GM23248 (cell line): ENCODE measurements at places on chromosomes 5 and 9. TPM values are rescaled to one million over a fixed set of nuclear protein-coding genes. Genes with fewer than 3 reads are reported as not detected.

- no peak overlapping the region for H3K4me3 ChIP-seq
- no peak overlapping the region for H3K27ac ChIP-seq
- H3K27me3 ChIP-seq, result peaks cover 14% of the 10 kb centered on the region
- DNase-seq, result peak; percentile 32
- no peaks in the 10 kb centered on the region for H3K36me3 ChIP-seq
These were observed 64.6 kb downstream of the NEURL1B start for GRCh38 chr5:172705576-172706084.

- H3K4me3 ChIP-seq, result peak overlapping the region; percentile 82
- no peak for DNase-seq
- H3K4me1 ChIP-seq, result peaks cover 37% of the 10 kb centered on the region
- H3K27me3 ChIP-seq, result no peaks in the 10 kb centered on the region
- H3K27ac ChIP-seq, result peak overlapping the region; percentile 93
- H3K36me3 ChIP-seq, result peaks cover 6% of the 10 kb centered on the region; the same call in 1 of the 2 replicates
These were observed 3.5 kb downstream of the DBN1 start for GRCh38 chr5:177469750-177470525.

- H3K36me3 ChIP-seq, result no peaks in the 10 kb centered on the region
- DNase-seq, result no peak
- no peak overlapping the region for H3K4me3 ChIP-seq
- H3K27me3 ChIP-seq, result peaks cover 47% of the 10 kb centered on the region
- no peaks in the 10 kb centered on the region for H3K4me1 ChIP-seq
These were observed 3.9 kb downstream of the UNC5A start for GRCh38 chr5:176814313-176814685.

- no peak overlapping the region for H3K4me3 ChIP-seq
- DNase-seq, result peak; percentile 33
- no peak overlapping the region for H3K27ac ChIP-seq
- no peaks in the 10 kb centered on the region for H3K36me3 ChIP-seq
- no peaks in the 10 kb centered on the region for H3K27me3 ChIP-seq
These were observed 4.9 kb downstream of the APBA1 start for GRCh38 chr9:69667306-69667705.

DNA sequence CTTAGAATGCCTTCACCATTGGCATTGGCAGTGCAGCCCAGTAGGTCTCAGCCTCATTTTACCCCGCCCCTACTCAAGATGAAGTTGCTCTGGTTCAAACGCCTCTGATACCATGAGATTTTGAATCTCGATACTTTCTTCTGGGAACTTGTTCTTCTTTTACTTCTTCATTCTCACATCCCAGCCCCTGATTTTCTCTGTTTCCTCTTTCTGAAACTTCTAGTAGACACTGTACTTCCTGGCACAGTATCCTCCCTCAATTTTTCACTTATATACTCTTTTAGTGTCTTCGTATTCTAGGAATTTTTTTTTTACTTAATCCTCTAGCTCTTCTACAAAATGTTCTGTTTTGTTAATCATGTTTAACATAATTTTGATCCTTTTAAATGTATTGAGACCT is 13.1 kb upstream of the ZNF79 start:
- H3K27ac ChIP-seq, result no peak overlapping the region
- no peaks in the 10 kb centered on the region for H3K4me1 ChIP-seq
- H3K27me3 ChIP-seq, result no peaks in the 10 kb centered on the region
- H3K36me3 ChIP-seq, result no peaks in the 10 kb centered on the region

DNA sequence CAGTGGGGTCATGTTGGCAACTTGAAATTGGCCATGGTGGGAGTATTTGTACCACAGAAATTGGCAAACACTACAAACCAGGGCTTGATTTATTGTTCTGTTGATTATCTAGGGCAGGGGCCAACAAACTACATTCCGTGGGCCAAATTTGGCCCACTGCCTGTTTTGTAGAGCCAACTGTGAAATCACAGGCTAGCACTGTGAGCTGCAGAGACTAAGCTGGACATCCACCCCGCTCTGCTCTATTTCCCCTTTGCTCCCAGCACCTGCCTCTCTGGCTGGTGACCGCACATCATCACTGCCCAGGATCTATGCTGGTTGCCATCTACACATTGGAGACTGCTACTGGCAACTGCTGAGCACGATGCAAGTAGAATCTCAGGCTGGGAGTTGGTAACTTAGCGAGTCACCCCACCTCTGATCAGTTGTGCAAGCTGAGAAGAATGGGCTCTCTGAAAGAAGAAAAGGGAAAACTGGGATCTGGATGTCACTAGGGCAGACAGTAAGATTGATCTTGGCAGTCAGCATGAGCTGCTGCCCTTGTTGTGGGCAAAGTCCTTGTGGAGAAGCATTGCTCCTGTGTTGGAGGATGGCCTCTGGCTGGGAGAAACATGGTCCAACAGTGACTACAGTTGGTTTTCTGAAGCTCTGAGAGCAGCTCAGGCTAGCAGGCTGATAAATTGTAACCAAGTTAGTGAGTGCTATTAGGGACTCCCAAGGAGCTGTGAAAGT is 144.7 kb upstream of the RAD23B start:
- H3K4me1 ChIP-seq, result no peaks in the 10 kb centered on the region
- H3K36me3 ChIP-seq, result no peaks in the 10 kb centered on the region
- H3K4me3 ChIP-seq, result no peak overlapping the region
- H3K27ac ChIP-seq, result no peak overlapping the region
- H3K27me3 ChIP-seq, result peaks cover 50% of the 10 kb centered on the region

- H3K4me1 ChIP-seq, result no peaks in the 10 kb centered on the region
- no peak overlapping the region for H3K27ac ChIP-seq
- peaks cover 20% of the 10 kb centered on the region for H3K27me3 ChIP-seq
- no peaks in the 10 kb centered on the region for H3K36me3 ChIP-seq
These were observed 163.4 kb downstream of the GHR start for GRCh38 chr5:42586625-42587024.

GRCh38 chr5:91219091-91219802 is 163.9 kb downstream of the ARRDC3 start:
- H3K36me3 ChIP-seq, result no peaks in the 10 kb centered on the region
- peaks cover 28% of the 10 kb centered on the region for H3K4me1 ChIP-seq
- H3K27me3 ChIP-seq, result no peaks in the 10 kb centered on the region
- peak overlapping the region; percentile 78 for H3K27ac ChIP-seq
- H3K4me3 ChIP-seq, result 0 out of 2 replicates have a peak overlapping the region, but pooled peaks have one; percentile 3

GRCh38 chr5:160252916-160253315 is 23.6 kb downstream of the FABP6 start:
- no peaks in the 10 kb centered on the region; the same call in 1 of the 2 replicates for H3K27me3 ChIP-seq
- H3K4me3 ChIP-seq, result no peak overlapping the region
- DNase-seq, result no peak
- no peaks in the 10 kb centered on the region for H3K4me1 ChIP-seq

- no peaks in the 10 kb centered on the region for H3K27me3 ChIP-seq
- no peak overlapping the region for H3K27ac ChIP-seq
- H3K4me3 ChIP-seq, result no peak overlapping the region
- peaks cover 2% of the 10 kb centered on the region; the same call in 1 of the 2 replicates for H3K4me1 ChIP-seq
These were observed 1858.4 kb downstream of the EFNA5 start for GRCh38 chr5:105812304-105812703.

DNA sequence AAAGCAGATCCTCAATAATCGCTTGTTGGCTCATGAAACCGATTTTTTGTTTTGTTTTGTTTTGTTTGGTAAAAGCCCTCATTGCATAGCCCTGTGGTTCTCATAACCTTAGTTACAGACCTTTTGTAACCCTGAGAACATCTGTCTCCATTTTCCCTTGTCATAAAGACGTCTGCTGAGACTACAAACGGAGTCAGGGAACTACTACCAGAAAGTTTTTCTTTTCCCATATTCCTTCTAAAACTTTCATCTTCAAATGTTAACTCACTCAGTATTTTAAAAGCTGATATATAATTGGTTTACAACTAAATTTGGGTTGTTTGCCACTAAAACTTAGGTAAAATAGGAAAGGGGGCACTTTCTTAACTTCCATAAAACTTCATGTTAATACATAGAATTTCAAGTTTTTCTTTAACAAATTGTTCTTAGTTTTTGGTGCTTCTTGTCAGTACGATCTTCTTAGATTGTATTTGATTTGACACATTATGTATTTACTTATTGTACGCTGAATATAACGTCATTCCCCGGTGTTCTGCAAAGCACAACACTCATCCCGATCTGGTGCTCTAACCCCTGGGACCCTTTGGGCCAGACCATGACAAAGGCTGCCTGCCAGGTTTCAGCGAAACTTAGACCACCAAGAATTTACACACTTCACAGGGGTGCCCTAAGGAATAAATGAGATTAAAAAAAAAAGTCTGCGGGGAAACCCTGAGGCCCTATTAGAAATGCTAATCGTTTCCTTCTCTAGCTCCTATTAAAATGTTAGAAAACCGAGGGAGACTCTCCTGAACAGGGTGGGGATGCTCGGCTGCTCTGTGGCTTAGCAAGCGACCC is 1.1 kb upstream of the ANP32B start:
- H3K27ac ChIP-seq, result peak overlapping the region; percentile 94
- no peaks in the 10 kb centered on the region for H3K36me3 ChIP-seq
- peaks cover 28% of the 10 kb centered on the region for H3K4me1 ChIP-seq
- peak; percentile 55 for DNase-seq
- no peaks in the 10 kb centered on the region for H3K27me3 ChIP-seq

DNA sequence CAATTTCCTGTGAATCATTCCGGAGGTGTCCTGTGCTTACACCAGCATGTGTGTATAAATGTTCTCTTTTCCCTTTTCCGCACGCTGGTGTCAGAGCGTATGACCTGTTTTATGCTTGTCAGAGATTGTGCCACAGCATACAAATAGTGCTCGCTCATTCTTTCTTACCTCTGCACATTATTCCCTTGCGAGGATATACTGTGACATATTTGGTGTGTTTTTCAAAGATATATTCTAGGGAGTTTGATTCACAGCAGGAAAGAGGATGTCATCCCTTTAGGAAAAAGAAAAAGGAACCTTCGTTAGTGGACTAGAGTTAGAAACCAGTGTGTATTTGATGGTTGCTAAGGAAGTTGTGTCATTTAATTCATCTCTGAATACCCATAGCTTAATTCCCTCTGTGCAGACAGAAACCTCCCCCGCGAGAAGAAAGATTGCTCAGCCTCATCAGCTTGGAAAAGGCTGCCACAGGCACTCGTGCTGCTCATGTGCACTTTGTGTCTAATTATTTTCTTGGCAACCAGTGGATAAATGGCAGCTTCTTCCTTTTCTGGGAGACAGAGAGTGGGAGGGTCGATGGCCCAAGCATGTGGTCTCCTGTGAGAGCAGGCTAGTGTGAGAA is 14.7 kb upstream of the CCIN start:
- DNase-seq, result peak; percentile 91
- H3K36me3 ChIP-seq, result no peaks in the 10 kb centered on the region
- peaks cover 55% of the 10 kb centered on the region for H3K4me1 ChIP-seq
- H3K4me3 ChIP-seq, result peak overlapping the region; percentile 34
- peak overlapping the region; percentile 94 for H3K27ac ChIP-seq
- H3K27me3 ChIP-seq, result no peaks in the 10 kb centered on the region

- H3K27ac ChIP-seq, result no peak overlapping the region
- H3K36me3 ChIP-seq, result no peaks in the 10 kb centered on the region
- no peak overlapping the region for H3K4me3 ChIP-seq
- 0 out of 2 replicates have a peak, but pooled peaks cover 6% of the 10 kb centered on the region for H3K4me1 ChIP-seq
- no peaks in the 10 kb centered on the region for H3K27me3 ChIP-seq
These were observed 22.0 kb upstream of the KCNIP1 start for GRCh38 chr5:170481849-170482248.

DNA sequence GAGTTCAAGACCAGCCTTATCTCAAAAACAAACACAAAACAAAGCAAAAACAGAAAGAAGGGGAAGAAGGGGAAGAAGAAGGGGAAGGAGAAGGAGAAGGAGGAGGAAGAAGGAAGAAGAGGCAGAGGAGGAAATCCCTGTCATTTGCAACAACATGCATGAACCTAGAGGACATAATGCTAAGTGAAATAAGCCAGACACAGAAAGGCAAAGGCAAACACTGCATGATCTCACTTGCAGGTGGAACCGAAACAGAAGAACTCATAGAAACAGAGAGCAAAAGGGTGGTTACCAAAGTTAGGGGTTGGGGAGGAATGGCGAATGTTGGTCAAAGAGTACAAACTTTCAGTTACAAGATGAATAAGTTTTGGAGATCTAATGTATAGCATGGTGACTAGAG is 135.4 kb downstream of the UGCG start:
- H3K36me3 ChIP-seq, result no peaks in the 10 kb centered on the region
- peaks cover 51% of the 10 kb centered on the region for H3K4me1 ChIP-seq
- no peaks in the 10 kb centered on the region for H3K27me3 ChIP-seq
- 0 out of 2 replicates have a peak overlapping the region, but pooled peaks have one; percentile 22 for H3K4me3 ChIP-seq
- no peak for DNase-seq
- H3K27ac ChIP-seq, result peak overlapping the region; percentile 67

IL5 gene
- not detected in 2 replicates for total RNA-seq

PAPPA gene
- 30.3 and 31.5 TPM in 2 replicates for total RNA-seq

IQGAP2 gene
- not detected in 2 replicates for total RNA-seq

ACOT12 gene
- total RNA-seq, result not detected in 2 replicates

ITGA1 gene
- total RNA-seq, result 18.4 and 18.6 TPM in 2 replicates

NSG2 gene
- not detected in 2 replicates for total RNA-seq

LMAN2 gene
- 313 and 389 TPM in 2 replicates for total RNA-seq

C9orf50 gene
- total RNA-seq, result 0.32 TPM in 1 of 2 replicates, not detected in the other

FOXD4L5 gene
- not detected in 2 replicates for total RNA-seq

GABRA6 gene
- total RNA-seq, result not detected in 2 replicates

RNF183 gene
- not detected in 2 replicates for total RNA-seq

MYMK gene
- total RNA-seq, result not detected in 2 replicates
